Aorta (tissue), 5 donors: ENCODE measurements at places on chromosomes 6 and 20.
A peak's percentile ranks its signal among the peaks of the same experiment; 100 is the strongest.

GRCh38 chr6:83160167-83160566 lies 32.9 kb downstream of the PGM3 start:
- DNase-seq, result no peak

- no peak for DNase-seq
Observed at GRCh38 chr6:139448998-139449610, 74.7 kb upstream of the CITED2 start.

DNA sequence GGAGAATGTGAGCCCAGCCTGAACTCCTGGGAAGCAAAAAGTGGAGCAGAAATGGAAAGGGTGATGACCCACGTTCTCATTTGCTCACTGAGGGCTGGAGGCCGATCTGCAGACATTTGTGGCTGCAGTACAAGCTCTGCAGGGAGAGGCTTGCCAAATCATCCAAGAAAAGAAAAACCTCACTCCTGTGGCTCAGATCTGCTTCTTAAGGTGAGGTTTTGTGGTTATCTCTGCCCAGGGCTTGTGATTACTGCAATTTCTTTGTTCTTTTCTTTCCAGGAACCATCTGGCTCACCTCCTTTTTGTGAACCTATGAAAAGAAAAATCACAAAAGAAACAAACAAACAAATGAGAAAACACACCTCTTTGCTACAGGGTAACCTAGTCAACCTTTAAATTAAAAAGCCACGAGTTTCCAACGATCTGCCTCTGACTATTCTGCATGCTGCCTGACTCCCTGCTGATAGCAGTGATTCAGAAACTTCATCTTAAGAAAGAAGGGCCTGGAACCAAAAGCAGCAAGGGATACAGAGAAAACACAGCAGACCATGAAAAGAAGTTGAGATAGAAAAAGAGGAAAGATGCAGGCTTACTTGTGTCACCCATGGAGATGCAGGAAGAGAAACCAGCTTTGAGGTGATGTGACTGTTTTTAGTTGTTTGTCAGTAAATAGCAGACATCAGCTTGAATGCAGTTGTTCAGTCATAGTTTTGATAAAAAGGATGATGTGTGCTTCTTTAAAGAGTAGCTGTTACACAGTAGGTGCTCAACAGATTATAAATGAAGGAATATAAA lies 165.1 kb downstream of the LMBRD1 start:
- no peak for DNase-seq

DNA sequence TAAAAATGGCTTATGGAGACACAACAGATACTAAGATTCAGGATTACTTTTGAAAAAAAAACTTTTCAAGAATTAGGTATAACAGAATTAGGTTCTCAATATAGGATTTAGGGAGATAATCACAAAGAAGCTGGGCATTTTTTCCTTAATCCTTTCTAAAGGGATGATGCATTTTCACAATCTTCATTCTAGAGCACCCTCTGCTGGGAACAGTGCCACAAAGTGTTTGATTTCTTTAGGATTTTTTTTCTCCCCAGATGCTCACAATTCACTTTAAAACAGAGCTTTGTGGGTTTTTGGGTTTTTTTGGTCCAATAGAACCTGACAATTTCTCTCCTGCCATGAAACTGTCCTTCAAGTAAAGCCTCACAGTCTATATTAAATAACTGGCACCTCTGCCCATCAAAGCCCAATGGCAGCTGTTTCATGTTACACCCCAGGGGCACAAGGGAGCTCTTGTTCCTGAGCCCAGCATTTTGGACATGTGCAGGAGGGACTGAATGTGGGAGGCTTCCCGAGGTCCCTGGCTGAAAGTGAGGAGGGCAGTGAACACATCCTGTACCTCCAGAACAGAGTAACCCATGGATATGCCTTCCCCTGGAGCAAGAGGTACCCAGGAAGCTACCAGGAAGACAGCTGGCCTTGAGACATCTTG lies 39.7 kb downstream of the PREP start:
- no peak for DNase-seq

DNA sequence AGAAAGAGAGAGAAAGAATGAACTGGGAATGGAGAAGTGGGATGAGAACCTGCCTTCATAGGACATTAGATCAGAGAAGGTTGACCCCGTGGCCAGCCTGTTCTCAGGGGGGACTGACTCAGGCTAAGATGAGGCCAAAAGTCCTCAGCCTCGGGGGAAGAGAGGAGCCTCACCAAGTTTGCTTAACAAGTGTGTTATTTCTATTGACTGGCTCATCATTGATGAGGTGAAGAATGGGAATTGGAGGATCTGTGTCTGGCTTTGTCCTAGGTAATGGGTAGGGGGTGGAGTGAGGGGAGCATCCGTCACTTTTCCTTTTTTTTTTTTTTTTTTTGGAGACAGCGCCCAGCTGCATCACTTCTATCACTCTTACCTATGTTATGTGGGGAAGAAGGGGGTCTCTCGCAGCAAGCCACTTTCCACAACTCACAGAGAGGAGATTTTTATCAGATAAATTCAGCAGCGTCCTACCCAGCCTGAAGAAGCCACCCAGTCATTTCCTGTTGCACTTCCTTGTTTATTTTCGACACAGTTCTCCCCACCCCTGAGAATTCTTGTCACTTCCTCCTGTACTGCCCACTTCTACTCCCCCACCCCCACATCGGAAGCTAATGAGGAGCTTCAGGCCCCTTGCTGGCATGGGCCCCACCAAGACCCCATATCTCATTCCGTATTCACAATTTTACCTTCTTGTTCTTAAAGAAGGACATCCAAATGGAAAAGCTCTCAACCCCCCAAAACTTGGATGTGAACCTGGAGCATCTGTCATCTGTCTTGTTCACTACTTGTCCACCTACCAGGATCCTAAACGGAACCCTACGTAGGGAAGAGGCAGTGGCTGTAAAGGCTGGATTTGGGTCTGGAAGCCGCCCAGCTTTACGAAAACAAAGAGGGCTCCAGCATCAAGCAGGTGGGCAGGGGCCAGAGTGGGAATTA lies 2.8 kb upstream of the RNASET2 start:
- no peak for DNase-seq

DNA sequence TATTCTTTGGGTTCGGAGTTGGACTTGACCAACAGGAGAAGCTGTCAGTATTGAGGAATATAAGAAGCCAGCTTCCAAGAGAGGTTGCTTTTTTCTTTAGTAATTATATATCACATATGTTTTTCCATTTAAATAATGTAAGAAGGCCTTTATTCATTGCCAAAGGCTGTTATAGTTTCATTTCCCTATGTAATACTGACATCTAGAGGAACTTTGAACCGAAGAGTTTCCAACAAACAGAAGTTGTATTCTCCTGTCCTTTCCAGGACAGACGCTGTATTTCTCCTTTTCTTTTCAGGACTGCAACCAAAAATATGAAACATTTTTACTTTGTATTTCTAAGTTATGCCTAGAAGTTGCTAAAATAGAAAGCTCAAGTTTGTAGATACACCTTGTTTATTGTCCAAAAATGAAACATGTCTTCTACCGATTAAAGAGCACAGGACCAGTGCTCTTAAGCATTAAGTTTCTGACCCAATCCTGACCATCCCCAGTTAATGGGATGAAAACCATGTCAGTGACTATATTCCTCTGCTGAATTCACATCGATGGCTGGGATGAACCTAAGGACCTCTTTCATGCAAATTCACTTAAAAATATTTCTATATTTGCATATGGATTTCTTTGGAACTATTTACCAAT lies 55.1 kb downstream of the MYLK4 start:
- no peak for DNase-seq

GRCh38 chr6:44177691-44178423 lies 19.2 kb downstream of the CAPN11 start:
- peak; percentile 91 for DNase-seq

DNA sequence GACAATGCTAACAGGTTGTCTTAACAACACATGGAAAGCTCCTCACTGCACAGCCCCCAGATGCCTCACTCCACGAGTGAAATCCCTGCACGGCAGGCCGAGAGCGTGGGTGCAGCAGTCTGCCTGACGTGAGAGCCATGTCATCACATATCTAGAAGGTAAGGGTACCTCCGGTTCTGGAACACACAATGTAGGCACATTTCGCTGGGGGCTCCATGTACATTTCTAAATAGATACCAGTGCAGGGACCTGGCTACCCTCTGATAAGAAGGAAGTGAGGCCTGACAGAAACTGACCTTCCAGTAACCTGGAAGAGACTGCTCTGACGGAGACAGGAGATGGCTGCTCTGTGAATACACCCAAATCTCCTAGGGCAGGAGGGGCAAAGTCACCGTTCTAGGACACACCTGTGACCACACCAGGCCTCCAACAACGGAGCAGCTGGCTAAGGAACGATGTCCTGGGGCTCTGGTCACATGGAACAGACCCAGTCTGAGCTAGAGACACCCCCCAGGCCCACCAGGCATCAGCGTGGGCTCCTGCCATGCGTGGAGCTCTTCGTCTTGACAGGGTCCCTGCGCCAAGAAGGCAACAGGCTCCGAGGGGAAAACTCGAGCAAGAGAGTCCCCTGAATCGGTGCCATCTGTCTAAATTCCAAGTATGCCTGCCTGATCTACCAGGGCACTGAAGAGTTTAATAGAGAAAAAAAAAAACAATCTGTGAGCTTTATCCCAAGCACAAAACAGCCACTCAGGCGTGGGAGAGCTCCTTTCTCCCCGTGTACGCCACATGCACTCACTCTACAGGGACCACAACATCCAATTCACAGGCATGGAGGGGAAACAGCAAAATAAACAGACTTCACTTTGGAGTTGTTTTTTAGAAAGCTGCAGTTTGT lies 27.5 kb downstream of the RNASET2 start:
- no peak for DNase-seq

GRCh38 chr6:163942790-163943189 lies 528.3 kb downstream of the QKI start:
- DNase-seq, result no peak

DNA sequence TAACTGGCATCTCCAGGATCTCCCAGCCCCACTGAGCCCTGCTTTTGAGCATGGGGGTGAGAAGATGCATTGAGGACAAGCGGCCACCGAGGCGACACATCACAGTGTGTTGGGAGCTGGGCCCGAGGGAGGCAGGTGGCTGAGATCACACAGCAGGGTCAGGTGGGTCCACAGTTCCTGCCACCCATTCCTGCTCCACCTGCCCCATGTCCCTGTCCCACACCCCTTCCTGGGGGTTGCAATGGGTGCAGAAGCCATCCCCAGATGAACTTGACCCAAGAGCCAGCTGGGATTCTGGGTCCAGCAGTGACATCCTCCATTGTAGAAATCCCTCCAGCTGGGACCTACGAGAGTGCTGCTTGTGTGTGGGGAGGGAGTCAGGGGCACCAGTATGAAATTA lies 1.0 kb downstream of the TGM2 start:
- DNase-seq, result no peak

DNA sequence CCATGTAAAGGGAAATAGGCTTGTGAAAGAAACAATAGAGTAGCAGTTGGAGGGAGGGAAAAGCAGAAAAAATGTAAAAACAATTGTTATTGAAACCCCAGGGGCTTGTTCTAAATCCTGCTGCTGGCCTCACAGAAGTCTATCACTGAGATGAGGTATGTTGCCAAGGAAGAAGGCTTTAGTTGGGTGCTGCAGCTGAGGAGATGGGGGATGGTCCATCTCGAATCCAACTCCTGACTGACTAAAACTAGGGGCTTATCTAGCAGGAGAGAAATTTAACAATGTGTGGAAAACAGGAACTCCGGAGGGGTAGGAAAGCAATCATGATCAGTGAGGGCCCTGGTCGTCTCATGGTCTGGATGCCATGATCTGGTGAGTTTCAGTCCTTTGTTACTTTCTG lies 225.0 kb upstream of the EXOC2 start:
- no peak for DNase-seq
